Activated CD8-positive, alpha-beta memory T cell treated with anti-CD3 and anti-CD28 coated beads for 4 hours (primary cell): ENCODE measurements at places on chromosomes 4 and X.

DNA sequence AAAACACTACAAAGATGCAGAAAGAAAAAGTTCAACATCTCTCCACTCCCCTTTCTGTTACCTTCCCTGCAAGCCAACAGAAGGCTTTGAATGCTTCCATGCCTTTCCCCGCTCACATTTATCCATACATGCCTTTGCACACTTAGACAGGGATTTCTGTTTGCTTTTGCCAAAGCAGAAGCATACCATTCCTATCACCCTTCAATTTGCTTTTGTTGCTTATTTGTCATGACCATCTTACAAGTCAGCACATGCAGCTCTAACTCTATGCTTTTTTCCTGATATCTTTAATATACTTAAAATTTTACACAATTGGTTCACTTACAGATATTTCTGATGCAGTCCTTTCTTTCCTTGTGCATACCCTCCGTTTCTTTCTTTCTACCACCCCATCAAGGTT is 169.6 kb downstream of the CORIN start:
- DNase-seq: no peak

DNA sequence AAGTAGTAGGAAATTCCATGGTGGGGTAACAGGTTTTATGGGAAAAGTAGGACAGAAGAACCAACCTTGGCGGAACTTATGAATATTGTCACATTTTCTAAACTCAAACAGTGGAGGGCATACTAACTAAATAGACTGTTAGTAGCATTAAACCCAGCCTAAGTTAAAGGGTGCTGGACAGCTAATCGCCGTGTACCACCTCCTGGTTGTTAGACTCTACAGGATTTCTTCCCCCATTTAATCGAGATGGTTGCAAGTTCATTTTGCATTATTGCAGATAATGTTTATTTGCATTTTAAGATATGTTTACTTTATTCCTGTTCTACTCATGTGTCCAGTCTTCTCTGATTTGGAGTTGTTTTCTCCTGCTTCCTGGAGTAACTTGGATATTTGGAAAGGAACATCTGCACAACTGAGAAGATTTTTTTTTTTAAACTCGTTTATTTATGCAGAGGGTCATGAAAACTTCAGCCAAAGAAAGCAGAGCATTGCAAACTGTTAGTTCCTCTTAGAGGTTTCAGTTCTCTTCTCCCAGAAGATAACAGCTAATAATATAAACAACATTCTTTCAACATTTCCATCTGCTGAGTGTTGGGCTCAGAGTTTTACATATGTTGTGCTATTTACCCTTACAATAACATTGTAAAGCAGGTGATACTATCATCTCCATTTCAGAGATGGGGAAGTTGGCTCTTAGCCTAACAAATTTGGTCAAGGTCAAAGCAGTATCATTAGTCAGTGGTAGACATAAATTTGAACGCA is 51.5 kb upstream of the TBC1D9 start:
- no peak for DNase-seq

DNA sequence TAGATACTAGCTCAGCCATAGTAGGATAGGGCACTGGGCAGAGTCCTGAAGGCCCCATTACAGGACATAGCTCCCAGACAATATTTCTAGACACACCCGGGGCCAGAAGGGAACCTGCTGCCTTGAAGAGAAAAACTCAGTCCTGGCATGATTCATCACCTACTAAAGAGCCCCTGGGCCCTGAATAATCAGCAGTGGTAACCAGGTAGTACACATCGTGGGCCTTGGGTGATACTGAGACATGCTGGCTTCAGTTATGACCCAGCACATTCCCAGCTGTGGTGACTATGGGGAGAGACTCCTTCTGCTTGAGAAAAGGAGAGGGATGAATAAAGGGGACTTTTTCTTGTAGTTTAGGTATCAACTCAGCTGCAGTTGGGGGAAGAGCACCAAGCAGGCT is 104.3 kb upstream of the STK26 start:
- DNase-seq: no peak

GRCh38 chr4:79298484-79298883 is 27.4 kb downstream of the NAA11 start:
- no peak for DNase-seq

GRCh38 chrX:40012868-40013265 is 84.9 kb downstream of the BCOR start:
- DNase-seq: no peak

GRCh38 chr4:80243274-80244018 is 23.0 kb upstream of the FGF5 start:
- no peak for DNase-seq

DNA sequence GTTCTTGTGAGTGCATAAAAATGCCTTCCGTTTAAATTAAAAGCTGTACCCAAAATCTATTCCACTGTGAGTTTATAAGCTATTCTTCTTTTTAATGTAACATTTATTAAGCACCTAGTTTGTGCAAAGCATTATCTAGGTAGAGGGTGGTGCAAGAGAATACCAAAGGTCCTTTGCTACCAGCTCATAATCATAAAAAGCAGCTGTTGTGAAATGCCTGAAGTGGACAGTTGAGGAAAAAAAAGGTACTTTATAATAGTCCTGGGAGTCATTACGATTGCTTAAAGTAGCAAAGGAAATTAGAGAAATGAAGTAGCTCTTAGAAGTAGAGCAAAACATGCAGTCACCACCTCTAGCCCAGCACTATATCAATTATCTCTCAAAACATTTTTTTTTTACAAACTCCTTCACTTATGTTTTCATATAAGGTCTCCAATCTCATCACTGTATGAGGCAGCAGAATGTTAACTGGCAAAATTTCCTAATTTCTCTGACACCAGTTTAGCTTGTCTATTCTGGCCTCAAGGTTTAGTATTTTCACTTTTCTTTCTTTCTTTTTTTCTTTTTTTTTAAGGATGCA is 2.1 kb downstream of the MBNL3 start:
- DNase-seq: no peak

DNA sequence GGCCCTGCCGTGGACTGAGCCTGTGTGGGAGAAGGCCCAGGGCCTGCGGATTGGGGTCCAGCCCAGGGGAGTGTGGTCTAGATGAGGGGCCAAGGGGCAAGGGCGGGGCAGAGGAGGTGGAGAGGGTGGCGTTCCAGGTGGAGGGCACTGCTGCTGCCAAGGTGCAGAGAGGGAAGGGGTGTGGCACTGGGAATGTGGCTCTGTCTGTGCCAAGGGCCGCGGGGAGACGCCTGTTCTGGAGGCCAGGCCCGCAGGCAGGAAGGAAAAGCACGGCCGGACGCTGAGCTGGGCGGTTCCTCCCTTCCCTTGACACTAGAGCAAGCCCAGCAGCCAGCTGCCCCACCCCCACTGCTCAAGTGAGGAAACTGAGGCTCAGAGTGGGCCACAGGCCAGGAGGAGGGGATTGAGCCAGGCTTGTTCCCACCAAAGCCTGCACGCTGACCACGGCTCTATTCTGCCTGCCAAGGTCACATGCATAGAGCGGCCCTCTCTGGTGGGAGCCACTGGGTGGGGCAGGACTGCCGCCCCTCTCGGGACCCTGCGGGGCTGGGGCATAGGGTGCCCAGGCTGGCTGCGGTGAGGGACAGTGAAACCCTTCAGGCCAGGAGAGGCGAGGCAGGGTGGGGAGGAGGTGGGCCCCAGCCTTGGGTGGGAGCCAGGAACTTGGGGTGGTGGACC is 13.0 kb downstream of the SH3BP2 start:
- DNase-seq: no peak

- DNase-seq: no peak
Observed at GRCh38 chr4:38982361-38983095, 49.7 kb downstream of the TMEM156 start.

DNA sequence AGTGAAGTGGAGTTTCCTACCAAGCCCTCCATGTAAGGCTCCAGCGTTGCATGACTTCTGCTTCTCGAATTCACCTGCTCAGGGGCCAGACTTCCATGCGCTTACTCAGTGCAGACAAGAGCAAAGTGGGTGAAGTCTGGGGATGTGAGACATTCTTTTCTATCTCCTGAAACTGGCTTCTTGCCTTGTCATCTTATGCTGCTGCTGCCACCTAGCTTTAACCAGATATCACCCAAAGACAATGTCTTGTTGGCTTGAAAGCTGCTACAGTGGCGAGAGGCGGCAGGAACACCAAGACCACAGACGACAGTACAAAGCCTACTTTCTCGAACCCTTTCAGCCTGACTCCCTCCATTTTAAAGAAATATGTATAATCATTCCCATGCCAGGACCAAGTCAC is 103.6 kb upstream of the ADGRG2 start:
- DNase-seq: no peak

DNA sequence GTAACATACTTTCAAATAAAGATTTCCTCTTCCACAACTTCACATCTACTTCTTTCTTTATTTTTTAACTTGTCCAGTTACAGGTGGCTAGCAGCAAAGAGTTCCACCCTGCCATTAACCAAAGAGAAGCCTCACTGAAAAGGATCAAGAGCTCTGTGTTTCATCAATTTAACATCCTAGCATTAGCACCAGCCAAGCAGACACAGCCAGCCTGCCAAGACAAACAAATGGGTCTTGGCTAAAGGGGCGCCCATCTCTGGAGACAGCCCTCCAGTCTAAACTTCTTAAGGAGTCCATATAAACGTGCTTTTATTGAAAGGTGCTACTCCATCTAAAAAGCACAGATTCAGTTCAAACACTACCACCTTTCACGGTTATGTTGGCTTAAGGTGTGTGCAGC is 105.3 kb downstream of the ADAMTS3 start:
- DNase-seq: no peak

DNA sequence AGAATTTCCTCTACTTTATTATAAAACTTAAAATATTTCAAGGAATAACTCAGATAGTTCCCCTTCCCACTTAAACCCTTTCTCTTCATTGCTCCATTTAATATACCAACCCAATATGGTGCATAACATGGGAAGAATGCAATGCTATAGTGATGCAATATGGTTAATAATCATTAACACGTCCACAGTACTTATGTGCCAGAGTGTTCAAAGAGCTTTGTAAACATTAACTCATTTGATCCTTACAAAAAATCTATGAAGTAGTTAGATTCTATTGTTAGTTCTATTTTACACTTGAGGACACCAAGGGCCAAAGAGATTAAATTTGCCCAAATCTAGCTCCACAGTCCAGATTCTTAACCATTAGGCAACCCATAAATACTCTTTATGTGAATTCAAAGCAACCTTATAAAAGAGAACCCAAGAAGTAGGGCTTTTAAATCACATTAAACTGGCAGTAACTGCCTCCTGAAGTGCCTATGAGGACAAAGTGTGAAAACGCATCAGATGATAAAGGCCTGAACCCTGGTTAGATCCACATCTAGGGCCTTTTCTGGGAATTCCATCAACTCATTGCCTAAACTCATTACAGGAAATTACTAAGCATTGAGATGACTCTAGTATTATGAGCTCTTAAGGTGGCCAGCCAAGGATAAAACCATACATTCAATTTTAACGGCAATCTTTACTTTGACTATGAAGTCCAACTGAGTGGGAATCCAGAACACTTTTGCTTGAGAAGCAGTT is 94.3 kb downstream of the AREG start:
- DNase-seq: no peak

DNA sequence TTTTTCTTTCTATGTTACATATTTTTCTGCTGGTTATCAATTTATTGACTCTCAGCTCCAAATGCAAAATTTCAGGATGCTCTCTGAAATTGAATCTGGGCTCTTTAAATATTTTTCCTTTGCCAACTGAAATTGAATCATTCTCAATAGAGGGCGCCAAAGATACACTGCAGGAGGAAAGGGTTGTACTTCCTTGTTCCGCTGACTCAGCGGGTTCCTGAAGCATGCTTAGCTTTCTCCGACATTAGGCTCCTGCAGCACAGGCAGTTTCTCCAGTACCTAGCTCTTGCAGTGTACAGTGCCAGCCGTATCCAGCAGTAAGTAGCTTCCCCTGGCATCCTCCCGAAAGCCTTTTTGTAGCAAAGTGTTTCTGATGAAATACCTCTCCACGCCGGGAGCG is 28.8 kb upstream of the CFAP47 start:
- no peak for DNase-seq

- DNase-seq: no peak
Observed at GRCh38 chr4:8123870-8124269, 34.7 kb downstream of the ABLIM2 start.
